ENCODE measurements at places on chromosomes 2 and 18.

DNA sequence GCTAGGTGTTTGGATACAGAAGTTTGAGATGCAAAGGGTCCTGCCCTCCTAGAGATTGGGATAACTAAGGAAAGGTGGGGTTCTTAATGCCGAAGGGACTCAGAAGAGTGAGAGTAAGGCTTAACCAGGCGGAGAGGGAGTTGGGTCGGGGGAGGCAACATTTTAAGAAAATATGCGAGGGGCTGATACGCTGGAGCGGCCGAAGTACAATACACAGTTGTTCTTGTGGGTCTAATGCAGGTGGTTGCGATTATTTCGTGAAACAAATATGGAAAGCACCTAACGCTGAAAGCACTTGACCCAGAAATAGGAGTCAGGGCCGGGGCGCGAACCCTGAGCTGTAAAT lies 344 bp upstream of the MRPL33 start:
- no peak for DNase-seq

DNA sequence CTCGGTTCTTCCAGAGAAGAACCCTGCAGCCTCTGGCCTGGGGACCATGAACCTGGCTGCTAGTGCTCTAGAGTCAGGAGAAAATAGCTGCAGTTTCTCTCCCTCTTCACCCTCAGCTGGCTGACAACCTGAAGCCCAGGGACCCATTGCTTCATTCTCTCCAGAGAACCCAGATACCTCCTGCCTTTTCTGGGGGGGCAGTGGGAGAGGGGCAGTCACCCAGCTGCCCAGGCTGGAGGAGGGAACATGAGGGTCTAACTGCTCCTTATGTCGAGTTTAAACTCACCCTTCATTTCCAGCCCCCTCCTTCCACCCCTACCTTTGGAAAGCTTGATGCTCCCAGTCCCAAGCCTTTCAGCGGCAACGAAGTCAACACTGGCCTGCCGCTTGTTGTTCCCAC lies 7.6 kb upstream of the ZFAND2B start:
- no peak for DNase-seq

DNA sequence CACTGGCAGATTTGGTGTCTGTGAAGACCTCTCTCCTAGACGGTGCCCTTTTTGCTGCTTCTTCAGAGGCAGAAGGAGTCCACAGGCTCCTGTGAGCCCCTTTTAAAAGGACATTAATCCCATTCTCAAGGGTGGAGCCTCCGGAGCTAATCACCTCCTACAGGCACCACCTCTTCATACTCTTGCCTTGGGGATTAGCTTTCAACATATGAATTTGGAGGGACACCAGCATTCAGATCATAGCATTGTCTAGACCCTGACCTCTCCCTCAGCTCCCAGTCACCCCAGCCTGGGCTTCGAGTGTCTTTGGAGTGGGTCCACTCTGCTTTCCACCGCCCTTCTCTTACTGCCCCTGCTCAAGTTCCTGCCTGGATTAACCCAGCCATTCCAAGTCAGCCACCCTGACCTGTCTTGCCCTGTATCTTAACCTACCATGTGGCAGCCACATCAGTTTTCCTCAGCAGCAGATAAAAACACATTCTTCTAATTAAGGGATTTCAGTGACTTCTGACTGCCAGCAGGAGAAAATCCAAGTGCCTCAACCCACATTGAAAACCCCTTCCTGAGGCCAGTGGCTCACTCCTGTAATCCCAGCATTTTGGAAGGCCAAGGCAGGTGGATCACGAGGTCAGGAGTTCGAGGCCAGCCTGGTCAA lies 6.1 kb upstream of the NCL start:
- DNase-seq: no peak

DNA sequence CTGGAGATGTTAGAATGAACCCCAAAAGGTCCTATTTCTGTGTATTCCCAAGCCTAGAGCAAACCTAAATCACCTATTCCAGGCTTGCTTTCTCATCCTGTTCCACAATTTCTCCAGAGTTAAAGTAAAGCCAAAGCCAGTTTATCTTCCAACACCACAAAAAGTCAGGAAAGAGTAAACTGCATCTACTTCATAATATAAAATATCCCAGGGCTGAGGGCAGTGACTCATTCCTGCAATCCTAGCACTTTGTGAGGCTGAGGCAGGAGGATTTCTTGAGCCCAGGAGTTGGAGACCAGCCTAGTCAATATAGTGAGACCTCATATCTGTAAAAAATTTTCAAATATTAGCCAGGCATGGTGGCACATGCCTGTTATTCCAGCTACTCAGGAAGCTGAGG lies 241.4 kb downstream of the CDH20 start:
- DNase-seq: no peak

- peak; percentile 51 for DNase-seq
Observed at GRCh38 chr2:68458981-68459380, 8.1 kb downstream of the FBXO48 start.

DNA sequence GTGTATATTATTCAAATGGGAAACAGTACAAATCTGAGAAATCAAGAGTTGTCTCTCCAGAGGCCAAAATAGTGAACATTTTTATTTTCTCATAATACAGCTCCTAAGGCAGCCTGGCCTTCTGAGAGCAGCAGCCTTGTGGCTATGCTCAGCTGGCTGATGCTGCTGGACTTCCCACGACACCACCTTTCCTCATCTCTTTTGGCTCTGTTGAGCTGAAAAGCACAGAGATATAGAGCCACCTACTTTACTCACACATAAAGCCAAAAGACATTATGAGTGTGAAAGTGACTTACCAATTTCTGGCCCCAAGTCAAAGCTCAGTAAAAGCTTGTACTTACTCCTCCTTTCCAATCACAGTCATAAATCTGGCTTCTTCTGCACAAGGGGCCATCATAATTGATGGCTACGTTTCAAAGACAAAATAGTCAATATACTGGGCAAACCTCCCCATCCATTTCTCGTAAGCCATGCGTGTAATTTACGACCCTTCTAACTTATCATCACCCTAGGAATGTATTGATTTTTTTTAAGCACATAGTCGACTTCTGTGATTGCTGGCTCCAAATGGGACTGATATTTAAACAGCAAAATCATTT lies 18.6 kb upstream of the REG3A start:
- no peak for DNase-seq

GRCh38 chr2:149422991-149423338 lies 92.6 kb downstream of the LYPD6 start:
- DNase-seq: no peak

- DNase-seq: no peak
Observed at GRCh38 chr2:236065314-236066160, 102.6 kb downstream of the GBX2 start.

DNA sequence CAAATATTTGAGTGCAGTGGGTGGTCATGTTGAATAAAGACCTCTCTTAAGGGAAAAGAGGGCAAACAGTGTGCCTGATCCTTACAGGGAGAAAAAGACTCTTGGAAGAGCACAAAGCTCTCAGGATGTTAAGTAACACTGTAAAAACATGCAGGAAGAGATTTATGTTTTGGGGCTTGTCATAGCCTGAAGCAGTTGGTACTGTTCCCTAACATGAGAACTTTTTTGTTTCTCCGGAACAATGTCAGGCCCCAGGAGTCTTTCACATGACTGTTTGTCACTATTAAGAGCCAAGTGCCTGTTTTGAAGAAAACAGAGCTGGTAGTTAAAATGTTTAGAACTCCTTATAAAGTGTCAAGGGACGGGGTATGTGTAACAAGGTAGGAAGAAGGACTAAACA lies 83.7 kb upstream of the B3GNT2 start:
- no peak for DNase-seq

GRCh38 chr18:525036-525797 lies 24.7 kb upstream of the COLEC12 start:
- peak; percentile 88 for DNase-seq

- DNase-seq: no peak
Observed at GRCh38 chr2:119546447-119546767, 2.2 kb downstream of the CFAP221 start.

DNA sequence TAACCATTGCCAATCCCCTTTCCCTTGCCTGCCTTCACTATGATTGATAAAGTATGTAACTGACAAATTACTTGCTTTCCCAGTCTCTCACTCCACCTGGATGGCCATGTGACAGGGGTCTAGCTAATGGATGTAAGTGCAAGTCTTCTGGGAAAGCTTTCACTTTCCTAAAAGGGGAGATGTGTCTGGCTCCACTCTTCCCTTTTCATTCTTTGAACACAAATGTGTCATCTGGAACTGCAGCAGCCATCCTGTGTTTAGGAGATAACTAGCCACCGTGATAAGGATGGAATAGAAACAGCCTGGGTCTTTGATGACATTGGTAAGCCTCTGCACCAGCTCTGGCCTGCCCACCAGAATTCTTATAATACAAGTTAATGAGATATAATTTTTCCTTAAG lies 38.2 kb downstream of the SNRPD1 start:
- DNase-seq: no peak

DNA sequence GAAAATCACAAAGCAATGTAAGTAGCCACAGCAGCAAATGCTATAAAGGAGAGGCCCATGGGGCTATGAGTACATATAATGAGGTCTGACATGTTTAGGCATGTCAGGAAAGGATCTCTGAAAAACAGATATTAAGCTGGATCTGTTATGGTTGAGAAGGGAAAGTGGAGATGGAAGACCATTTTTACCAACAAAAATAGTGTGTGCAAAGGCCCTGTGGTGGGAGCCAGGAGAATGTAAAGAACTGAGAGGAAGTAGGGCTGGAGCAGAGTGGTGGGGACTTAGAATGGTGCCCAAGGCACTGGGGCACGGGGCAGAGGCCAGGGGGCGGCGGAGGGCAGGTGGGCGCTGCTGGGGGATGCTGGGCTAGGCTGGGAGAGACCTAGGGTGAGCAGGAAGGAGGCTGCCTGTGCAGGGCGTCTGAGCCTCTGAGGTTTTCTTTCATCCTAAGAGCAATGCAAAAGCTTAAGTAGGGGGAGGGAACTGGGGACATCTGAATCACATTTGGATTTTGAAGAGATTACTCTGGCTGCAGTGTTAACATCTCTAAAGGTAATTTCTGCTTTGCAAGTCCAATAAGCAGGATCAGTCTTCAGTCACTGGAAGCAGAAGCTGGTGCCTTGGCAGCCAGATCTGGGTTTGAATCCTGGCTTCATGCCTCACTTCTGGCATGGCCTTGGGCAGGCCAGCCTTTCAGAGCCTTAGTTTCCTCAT lies 4.9 kb upstream of the AGFG1 start:
- no peak for DNase-seq

DNA sequence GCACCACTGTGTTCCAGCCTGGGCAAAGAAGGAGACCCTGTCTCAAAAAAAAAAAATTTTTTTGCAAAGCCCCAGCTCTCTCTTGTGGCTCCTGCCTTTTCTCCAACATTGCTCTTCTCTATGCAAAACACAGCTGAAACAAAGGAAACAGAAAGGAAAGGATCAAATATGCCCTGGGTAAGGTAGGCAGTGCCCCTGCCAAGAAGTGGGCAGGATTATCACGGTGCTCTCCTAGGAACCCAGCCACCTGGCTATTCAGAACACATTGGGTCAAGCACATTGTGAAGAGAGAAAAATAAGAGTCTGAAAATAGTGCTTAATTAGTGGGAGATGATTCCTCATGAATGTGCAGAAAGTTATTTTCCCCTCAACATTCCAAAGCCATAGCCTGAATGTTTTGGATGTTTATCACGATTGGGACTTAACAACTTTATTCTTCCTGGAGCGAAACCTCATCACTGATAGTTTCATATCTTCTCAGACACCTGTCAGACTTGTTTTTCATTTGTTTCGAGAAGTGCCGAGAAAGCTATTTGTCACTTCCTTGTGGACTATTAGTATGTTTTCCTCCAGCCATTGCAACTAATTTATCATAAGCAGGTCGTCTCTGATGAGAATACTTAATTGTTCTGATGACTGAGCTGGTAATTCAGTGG lies 42.7 kb upstream of the RPL31 start:
- peak; percentile 84 for DNase-seq

GRCh38 chr2:105744909-105745853 lies at the start of gene NCK2:
TSS of gene NCK2 (plus strand) at chr2:105744912. CDS start at chr2:105855064, 110,152 bp downstream.
- no peak for DNase-seq

DNA sequence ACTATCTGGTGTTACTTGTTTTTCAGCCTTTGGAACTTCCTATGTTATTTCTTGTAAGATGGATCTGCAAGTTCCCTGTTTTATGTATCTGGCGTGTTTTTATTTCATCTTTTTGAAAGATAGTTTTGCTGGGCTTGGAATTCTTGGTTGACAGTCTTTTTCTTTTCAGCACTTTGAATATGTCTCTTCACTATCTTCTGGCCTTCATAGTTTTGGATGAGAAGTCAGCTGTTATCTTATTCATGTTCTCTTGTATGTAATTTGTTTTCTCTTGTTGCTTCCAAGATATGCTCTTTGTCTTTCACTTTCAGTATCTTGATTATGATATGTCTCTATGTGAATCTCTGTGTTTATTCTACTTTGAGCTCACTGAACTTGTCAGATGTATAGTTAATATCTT lies 50.4 kb downstream of the ALMS1 start:
- no peak for DNase-seq

GRCh38 chr2:4324531-4324930 lies 621.2 kb downstream of the DCDC2C start:
- no peak for DNase-seq

DNA sequence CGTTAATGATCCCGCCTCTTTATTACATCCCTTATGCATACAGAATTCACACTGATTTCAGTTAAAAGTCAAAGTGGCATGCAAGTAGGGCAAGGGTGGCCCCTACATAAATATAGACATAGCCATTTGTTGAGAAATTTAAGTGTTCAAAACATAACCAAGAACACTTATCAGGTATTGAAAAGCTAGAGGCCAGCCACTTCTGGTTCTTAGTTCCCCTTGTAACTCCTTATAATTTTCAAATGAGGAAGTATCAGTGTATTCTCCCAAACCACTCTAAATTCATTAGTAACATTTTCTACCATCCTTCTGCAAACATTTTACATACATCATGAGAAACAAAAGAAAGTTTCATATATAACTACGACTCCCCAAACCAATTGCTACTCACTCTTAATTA lies 5.8 kb upstream of the ARL5A start:
- DNase-seq: no peak

- no peak for DNase-seq
Observed at GRCh38 chr2:27902098-27902497, 11.6 kb downstream of the BABAM2 start.

DNA sequence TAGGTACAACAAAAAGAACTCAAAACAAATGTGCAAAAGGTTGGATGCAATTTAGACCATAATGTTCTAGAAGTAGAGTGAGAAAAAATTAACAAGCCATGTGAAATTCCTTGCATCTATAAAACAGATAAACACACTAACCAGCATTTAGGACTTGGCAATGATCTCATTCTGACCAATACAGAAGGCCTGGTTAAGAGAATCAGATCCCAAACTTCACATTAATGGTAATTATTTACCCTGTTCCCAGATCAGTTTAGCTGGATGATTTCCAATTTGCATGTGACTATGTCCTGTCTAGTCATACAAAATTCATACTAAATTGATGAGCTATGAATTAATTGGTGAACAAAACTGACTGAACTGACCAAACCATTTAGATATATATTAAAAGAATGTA lies 98.4 kb upstream of the FIGN start:
- DNase-seq: no peak

GRCh38 chr2:99674090-99674489 lies 184.3 kb upstream of the REV1 start:
- DNase-seq: no peak

- DNase-seq: peak; percentile 90
Observed at GRCh38 chr2:19801367-19802080, 100.3 kb downstream of the TTC32 start.
